ENCODE measurements at places on chromosomes 4 and X.

GRCh38 chrX:123518791-123519190, 214.1 kb downstream of the THOC2 start:
- DNase-seq = no peak

DNA sequence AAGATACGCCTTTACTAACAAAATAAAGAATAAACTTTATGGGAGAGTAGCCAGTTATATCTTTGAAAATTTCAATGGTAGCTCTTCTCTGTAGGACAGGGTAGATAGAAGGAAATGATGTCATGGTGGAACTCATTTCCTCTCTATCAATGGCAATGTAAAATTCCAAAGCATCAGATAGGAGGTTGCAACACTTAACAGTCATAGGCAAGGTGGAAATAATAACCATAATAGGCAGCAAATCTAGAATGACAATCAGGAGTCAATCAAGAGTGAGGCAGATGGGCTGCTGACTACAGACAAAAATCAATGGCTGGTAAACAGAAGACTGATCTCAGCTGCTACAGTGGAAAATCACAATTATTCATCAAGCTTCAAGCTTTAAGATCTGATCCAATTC, 53.9 kb upstream of the TET2 start:
- DNase-seq = no peak

GRCh38 chr4:89067417-89067816, 10.4 kb upstream of the FAM13A start:
- no peak for DNase-seq

GRCh38 chrX:45758319-45758718, 557.6 kb upstream of the DIPK2B start:
- no peak for DNase-seq

DNA sequence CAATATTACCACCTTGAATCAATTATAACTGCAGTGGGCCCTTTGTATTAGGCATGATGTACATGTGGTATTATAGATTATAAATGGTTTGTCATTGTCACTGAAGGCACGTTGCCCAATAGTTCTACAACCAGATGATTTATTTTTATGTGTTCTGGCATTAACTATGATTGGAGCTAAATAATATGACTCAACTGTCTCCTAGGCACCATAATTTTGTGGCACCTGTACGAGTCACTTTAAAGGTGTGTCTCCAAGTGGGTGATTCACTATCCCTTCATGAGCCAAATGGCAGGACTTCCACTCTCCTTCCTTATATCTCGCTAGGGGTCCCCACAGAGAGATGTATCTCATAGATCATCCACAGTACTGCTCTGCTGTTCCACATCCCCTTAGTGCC, 6.1 kb upstream of the SMPX start:
- no peak for DNase-seq
